ENCODE measurements at places on chromosomes 11 and 22.

DNA sequence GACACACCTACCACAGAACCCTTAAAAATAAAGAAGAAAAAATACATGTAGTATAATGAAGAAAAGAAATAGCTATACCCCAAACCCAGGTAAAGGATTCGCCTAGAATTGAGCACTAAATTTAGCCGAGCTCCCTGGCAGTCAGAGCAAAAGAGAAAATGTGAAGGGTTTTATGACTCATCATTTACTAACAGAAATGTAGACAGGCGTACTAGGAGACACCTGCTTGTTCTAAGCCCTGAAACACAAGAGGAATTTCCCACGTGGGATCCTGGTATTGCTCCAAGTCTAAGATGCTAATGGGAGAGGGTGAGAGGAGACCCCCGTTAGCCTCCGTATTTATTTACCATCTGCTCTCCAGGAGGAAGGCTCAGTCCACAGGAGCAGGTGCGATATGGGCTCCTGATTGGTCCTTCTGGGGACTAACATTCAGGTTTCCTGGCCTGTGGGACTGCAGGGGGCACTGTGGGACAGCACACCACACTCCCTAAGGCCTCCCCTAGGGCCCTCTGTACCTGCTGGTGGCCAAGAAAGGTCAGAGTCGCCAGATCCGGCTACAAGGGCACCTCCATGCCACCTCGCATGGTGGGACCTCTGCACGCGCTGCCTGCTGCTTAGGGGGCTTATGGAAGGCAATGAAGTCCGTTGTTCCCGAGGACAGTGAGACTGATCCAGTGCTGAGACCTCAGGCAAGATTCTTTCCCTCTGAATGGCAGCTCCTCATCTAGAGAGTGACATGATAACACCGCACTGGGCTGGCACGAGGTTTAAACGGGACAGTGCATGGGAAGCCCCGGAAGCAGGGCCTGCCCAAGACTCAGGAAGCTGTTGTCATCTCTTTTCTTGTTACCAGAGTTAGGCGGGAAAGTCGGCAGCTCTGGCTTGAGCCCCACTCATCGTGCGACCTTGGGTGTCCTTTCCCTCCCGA is 25.8 kb downstream of the KCNC1 start:
- DNase-seq, result peak; percentile 52

DNA sequence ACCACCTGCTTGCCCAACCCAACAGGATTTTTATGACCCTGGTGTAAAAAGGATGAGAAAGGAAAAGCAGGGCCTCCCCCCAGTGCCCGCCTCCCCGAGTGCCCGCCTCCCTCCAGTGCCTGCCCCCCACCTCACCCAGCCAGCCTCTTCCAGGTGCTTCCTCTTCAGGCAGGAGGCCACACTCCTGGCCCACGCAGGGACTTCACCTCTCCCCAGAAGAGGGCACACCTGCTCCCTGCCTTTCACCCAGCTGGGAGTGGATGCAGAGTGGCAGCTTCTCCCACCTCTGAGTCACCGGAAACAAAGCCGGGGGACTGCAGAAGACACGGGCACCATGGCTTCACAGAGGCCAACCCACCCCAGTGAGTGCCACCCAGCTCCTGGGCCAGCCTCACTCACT is 16.1 kb downstream of the CPT1A start:
- no peak for DNase-seq

DNA sequence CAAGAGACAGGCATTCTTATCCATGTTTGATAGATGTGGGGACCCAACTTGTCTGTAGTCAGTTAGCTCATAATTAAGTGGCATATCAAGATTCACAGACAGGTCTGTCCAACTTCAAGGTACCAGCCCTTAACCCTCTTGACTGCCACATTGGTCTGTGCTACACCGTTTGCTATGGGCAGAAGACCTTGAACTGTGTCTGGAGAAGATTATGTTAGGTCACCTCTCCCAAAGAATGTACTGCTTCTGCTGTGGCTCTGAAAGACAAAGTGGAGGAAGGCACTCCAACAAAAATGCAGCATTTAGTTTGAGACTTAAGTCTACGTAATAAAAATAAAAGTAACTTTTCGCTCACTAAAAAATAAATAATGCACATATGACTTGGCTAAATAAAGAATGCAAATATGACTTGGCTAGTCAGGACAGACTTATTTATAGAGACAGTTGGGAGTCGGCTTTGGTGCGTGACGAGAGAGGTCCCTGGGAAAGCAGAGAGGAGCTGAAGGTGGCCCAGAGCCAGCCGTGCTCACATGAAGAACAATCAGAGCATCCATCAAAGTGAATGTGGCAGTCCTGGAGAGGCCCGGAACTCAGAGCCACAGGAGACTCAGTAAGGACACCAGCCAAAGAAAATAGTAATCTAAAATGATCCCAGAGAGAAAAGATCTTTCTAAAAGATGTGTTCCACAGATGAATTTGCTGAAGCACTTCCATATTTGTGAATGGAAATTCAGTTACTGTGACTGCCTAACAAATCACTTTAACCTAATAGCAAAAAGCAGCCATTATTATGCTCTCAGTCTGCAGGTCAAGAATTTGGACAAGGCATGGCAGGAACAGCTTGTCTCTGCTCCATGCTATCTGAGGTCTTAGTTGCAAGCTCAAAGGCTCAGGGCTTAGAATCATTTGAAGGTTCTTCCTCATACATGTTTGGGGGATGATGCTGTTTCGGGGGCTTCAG is 35.0 kb downstream of the CWC15 start:
- peak; percentile 60 for DNase-seq

- no peak for DNase-seq
Observed at GRCh38 chr11:76716268-76716667, 45.7 kb upstream of the LRRC32 start.

GRCh38 chr11:61507962-61508861 is at the start of gene LRRC10B:
Gene LRRC10B (plus strand): TSS chr11:61508749. CDS start chr11:61508999, 250 bp downstream.
- DNase-seq, result no peak

- no peak for DNase-seq
Observed at GRCh38 chr11:60765355-60765754, 8.7 kb downstream of the MS4A15 start.

- DNase-seq, result no peak
Observed at GRCh38 chr11:2090172-2091111, 48.7 kb downstream of the IGF2 start.

GRCh38 chr11:33965032-33965431 is 73.2 kb upstream of the LMO2 start:
- no peak for DNase-seq

DNA sequence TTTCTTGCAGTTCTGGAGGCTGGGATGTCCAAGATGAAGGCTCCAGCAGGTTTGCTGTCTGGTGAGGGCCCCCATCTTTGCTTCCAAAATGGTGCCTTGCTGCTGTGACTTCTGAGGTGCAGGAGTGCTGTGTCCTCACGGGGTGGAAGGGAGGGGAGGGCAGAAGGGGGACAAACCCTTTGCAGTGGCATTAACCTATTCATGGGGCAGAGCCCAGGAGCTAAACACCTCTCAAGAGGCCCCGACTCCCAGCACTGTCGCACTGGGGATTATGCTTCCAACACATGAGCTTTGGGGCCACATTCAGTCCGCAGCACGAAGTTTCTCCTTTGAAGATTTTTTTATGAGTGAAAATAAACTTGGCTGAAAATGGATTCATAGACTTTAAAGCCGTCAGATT is 25.5 kb upstream of the OSBPL5 start:
- DNase-seq, result no peak

- DNase-seq, result no peak
Observed at GRCh38 chr11:64703048-64703447, 19.9 kb downstream of the NRXN2 start.

GRCh38 chr22:16783930-16784354 is 41.3 kb downstream of the XKR3 start:
- DNase-seq, result no peak

DNA sequence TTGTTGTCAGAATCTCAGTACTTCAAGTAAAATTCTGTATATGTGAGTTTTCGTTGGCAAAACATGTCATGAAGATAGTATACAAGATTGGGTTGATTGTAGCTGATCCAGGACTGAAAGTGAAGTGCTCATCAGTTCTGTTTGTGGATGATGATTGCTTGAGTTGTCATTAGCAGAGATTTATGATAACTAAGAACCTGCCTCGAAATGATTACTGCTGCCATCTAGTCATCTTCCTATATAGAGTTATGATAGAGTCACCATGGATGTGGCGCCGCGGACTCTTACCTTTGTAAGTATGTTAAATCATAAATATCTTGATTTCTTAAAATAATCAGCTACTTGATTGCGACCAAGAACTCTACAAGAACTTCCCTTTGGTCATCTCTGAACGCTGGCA is 27.9 kb upstream of the MYO18B start:
- DNase-seq, result no peak

GRCh38 chr11:6572215-6572614 is 31.2 kb downstream of the RRP8 start:
- peak; percentile 53 for DNase-seq

DNA sequence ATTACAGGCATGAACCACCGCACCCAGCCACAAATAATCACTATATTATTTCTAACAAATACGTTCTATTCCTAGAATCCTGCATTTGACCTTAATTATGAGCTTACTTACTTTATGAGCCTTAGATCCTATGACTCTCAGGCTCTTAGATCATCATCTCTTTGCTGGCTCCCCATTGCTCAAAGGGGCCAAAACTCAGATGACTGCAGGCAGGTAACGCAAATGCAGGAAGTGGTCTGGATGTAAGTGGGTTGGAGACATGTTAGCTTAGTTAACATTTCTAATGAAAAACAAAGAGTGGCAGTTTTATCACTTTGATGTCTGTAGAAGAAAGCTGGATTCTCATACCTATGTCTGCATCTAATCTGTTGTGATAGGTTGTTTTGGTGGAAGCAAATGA is 23.4 kb downstream of the CCDC81 start:
- no peak for DNase-seq

GRCh38 chr22:46661221-46661851 is 41.1 kb downstream of the GRAMD4 start:
- DNase-seq, result peak; percentile 21

- DNase-seq, result no peak
Observed at GRCh38 chr11:45518833-45519535, 146.4 kb downstream of the CHST1 start.

GRCh38 chr22:43317239-43317638 is 25.9 kb downstream of the SCUBE1 start:
- no peak for DNase-seq

GRCh38 chr11:16778286-16778685 is 39.8 kb downstream of the C11orf58 start:
- DNase-seq, result no peak

- no peak for DNase-seq
Observed at GRCh38 chr11:4887591-4887990, 5.9 kb downstream of the OR51T1 start.

GRCh38 chr22:41512421-41513194 is 31.7 kb downstream of the POLR3H start:
- DNase-seq, result peak; percentile 54

- DNase-seq, result no peak
Observed at GRCh38 chr11:67664696-67665540, 9.5 kb downstream of the ALDH3B2 start.

GRCh38 chr11:2599561-2600189 is 100.1 kb downstream of the KCNQ1OT1 start:
- no peak for DNase-seq

DNA sequence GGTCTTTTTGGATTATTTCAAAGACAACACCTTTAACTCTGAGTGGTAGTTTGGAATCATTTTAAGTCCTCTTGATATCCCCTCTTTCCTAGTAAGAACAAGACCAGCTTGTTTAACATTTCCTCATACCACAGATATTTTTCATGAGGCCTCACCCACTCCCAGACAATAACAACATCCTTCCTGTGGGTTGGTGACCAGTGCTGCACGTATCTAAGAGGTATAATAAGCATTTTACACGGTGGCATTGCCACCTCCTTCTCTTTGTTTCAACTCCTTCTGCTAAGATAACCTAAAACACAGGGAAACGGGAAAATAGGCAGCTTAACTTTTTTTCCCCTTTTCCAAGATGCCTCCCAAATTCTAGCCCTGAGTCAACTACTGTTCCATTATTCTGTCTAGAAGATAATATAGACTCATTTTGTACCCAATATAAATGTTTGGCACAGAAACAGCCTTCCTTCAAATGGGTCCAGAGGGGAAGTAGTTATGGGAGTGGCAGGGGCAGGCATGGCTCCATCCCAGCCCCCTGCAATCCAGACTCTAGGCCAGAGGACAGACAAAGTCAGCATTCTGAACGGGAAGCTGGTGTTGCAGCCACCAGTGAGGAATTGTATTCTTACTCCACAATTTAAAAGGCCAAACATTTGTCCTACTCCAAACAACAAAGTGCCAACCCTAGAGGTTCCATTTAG is 28.5 kb downstream of the MAML2 start:
- DNase-seq, result peak; percentile 81

GRCh38 chr11:81839016-81839415 is 894.6 kb downstream of the FAM181B start:
- no peak for DNase-seq

- no peak for DNase-seq
Observed at GRCh38 chr11:122486793-122487495, 168.6 kb upstream of the UBASH3B start.

- no peak for DNase-seq
Observed at GRCh38 chr11:71481101-71481960, 28.3 kb downstream of the NADSYN1 start.

- no peak for DNase-seq
Observed at GRCh38 chr11:569158-569885, 6.9 kb upstream of the PHRF1 start.

GRCh38 chr11:46304605-46305179 is 27.2 kb downstream of the CREB3L1 start:
- no peak for DNase-seq

Data from HCEC 1CT (cell line).